ENCODE measurements at places on chromosomes 6 and 20. TPM values are rescaled to one million over a fixed set of nuclear protein-coding genes. Genes with fewer than 3 reads are reported as not detected.

DNA sequence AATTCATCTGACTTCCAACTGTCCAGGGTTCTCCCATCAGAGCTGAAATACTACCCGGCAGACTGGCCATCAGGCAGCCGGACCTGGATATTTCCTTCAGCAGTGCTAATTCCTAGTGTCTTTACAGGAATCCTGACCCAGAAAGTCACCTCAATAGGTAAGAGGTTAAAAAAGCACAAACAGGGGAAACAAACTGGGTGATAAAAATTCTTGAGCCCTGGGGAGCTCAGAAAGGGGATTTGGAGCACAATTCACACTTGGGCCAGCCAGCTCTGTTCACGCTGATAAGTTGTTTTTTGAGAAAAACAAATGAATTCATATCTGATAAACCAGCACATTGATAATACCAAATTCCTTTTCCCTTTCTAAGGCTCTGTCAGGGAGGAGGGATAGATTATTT, 104.0 kb downstream of the EDN1 start:
- H3K4me3 ChIP-seq: no peak overlapping the region
- H3K27ac ChIP-seq: no peak overlapping the region
- no peaks in the 10 kb centered on the region for H3K27me3 ChIP-seq
- DNase-seq: no peak

DNA sequence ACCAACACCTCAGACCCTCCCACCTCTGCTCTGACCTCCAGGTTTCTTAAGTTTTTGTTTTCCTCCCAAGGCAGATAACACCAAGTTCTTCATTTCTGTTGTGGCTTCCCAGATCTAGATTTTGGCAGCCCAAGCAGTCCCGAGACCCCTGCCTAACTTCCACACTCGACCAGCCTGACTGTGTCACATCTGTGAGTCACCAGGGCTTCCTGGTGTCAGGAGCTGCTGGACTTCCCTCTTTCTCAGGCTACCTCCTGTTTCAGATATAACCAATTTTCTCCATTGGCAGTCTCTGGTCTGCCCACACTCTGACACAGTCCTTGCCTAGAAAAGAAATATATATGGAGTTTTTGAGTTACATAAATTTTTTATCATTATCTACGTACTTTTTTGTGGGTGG, 46.1 kb upstream of the CCN6 start:
- no peak overlapping the region for H3K27ac ChIP-seq
- no peak for DNase-seq
- no peak overlapping the region for H3K4me3 ChIP-seq
- no peaks in the 10 kb centered on the region for H3K36me3 ChIP-seq
- no peaks in the 10 kb centered on the region for H3K27me3 ChIP-seq

GRCh38 chr6:159533568-159533967, 159.5 kb downstream of the SOD2 start:
- DNase-seq: no peak
- H3K36me3 ChIP-seq: no peaks in the 10 kb centered on the region
- no peak overlapping the region for H3K4me3 ChIP-seq
- no peaks in the 10 kb centered on the region for H3K27me3 ChIP-seq
- H3K4me1 ChIP-seq: no peaks in the 10 kb centered on the region
- H3K27ac ChIP-seq: no peak overlapping the region

GRCh38 chr6:33908025-33908424, 104.2 kb upstream of the MLN start:
- no peak overlapping the region for H3K27ac ChIP-seq
- peaks cover 5% of the 10 kb centered on the region for H3K27me3 ChIP-seq
- DNase-seq: no peak
- H3K4me3 ChIP-seq: no peak overlapping the region
- no peaks in the 10 kb centered on the region for H3K36me3 ChIP-seq
- H3K4me1 ChIP-seq: no peaks in the 10 kb centered on the region

- H3K4me3 ChIP-seq: no peak overlapping the region
- no peaks in the 10 kb centered on the region for H3K27me3 ChIP-seq
- no peak for DNase-seq
- H3K4me1 ChIP-seq: no peaks in the 10 kb centered on the region
- no peak overlapping the region for H3K27ac ChIP-seq
- H3K36me3 ChIP-seq: no peaks in the 10 kb centered on the region
Measured at GRCh38 chr6:156585859-156586258, 191.3 kb upstream of the ARID1B start.

- no peaks in the 10 kb centered on the region for H3K4me1 ChIP-seq
- no peak for DNase-seq
Measured at GRCh38 chr6:43274916-43275597, 23.0 kb upstream of the SLC22A7 start.

- H3K27me3 ChIP-seq: peaks cover 30% of the 10 kb centered on the region
- peak; percentile 48 for DNase-seq
- no peaks in the 10 kb centered on the region for H3K4me1 ChIP-seq
- H3K27ac ChIP-seq: peak within 1 kb of the TSS; percentile 50
Measured at GRCh38 chr6:116764961-116765841, at the start of gene FAM162B. FAM162B (minus strand) TSS chr6:116765719; CDS start chr6:116765576, 143 bp downstream.

DNA sequence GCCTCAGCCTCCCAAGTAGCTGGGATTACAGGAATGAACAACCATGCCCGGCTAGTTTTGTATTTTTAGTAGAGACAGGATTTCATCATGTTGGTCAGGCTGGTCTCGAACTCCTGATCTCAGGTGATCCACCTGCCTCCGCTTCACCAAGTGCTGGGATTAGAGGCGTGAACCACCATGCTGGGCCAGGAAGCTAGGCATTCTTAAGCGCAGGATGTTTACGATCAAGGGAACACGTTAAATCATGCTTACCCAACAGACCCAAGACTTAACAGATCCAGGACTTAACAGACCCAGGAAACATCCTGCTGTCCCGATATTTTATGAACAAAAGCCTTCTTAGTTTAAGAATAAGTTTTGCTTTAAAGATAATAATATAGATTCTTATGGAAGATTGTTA, 9.1 kb downstream of the PTGIS start:
- no peak for DNase-seq
- peaks cover 4% of the 10 kb centered on the region for H3K4me1 ChIP-seq
- H3K27me3 ChIP-seq: peaks cover 2% of the 10 kb centered on the region
- H3K27ac ChIP-seq: no peak overlapping the region
- H3K4me3 ChIP-seq: no peak overlapping the region

DNA sequence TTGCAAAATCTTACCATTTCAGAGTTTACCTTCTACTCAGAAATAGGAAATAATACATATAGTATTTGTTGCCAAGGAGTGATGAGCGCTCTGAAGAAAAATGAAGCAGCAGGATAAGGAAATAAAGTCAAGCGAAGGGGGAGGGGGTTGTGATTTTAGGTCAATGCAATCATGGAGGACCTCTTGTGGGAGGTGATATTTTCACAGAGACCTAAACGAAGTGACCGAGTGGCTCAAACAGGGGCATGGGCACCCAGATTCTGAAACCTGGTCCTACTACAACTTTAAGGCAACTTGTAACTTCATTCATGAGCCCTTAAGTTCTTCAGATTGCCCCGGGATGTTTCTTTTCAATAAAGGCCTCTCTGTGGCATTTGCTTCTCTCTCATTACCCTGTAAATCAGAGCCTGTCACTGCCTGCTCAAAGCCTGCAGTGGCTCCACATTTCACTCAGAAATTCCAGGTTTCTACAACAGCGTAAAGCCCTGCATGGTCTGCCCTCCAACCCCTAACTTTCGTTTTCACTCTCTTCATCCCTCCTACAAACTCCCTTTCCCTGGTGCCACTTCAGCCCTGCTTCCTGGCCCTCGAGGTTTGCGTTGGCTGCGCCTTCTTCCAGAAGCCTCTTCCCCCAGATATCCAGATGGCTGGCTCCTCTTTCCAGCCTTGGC, 162.7 kb downstream of the TBC1D7 start:
- H3K4me1 ChIP-seq: no peaks in the 10 kb centered on the region
- H3K36me3 ChIP-seq: no peaks in the 10 kb centered on the region
- no peak overlapping the region for H3K27ac ChIP-seq

DNA sequence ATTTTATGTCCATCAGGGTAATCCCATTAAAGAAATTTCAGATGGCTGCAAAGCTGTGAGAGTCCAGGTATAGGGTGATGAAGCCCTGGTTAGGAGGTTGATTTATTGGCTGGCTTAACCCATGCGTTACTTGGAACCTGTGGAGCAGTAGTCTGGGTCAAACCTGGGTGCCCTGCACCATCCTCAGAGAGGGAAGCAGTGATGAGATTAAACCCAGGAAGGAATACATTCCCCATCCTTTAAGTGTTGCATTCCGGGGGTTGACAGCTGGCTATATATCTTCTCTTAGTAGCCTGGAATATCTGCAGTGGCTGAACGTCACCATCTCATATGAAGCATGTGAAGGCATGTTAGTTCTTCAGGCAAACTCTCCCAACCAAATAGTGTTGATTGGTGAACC, 44.9 kb upstream of the JAG1 start:
- no peaks in the 10 kb centered on the region for H3K27me3 ChIP-seq
- H3K27ac ChIP-seq: no peak overlapping the region
- no peak overlapping the region for H3K4me3 ChIP-seq
- no peaks in the 10 kb centered on the region for H3K36me3 ChIP-seq

GRCh38 chr6:146444189-146444588, 99.4 kb upstream of the RAB32 start:
- no peaks in the 10 kb centered on the region for H3K36me3 ChIP-seq
- H3K4me1 ChIP-seq: no peaks in the 10 kb centered on the region
- H3K27ac ChIP-seq: no peak overlapping the region
- no peak overlapping the region for H3K4me3 ChIP-seq
- H3K27me3 ChIP-seq: no peaks in the 10 kb centered on the region

- H3K27ac ChIP-seq: peak within 1 kb of the TSS; percentile 97
- H3K36me3 ChIP-seq: peaks cover 2% of the 10 kb centered on the region
- H3K4me1 ChIP-seq: peaks cover 8% of the 10 kb centered on the region
- peak; percentile 95 for DNase-seq
- no peaks in the 10 kb centered on the region for H3K27me3 ChIP-seq
- H3K4me3 ChIP-seq: peak within 1 kb of the TSS; percentile 93
Measured at GRCh38 chr20:35277531-35278395, at the start of gene MMP24OS. MMP24OS (minus strand) TSS chr20:35278122; CDS start chr20:35277929, 193 bp downstream.

- no peaks in the 10 kb centered on the region for H3K4me1 ChIP-seq
- no peak overlapping the region for H3K27ac ChIP-seq
- H3K4me3 ChIP-seq: no peak overlapping the region
- H3K27me3 ChIP-seq: peaks cover 16% of the 10 kb centered on the region
- H3K36me3 ChIP-seq: no peaks in the 10 kb centered on the region
Measured at GRCh38 chr20:62736026-62736406, 27.4 kb downstream of the NTSR1 start.

GRCh38 chr20:50005471-50005981, 22.7 kb downstream of the SNAI1 start:
- no peaks in the 10 kb centered on the region for H3K27me3 ChIP-seq
- H3K4me1 ChIP-seq: peaks cover 12% of the 10 kb centered on the region
- H3K27ac ChIP-seq: no peak overlapping the region
- H3K36me3 ChIP-seq: no peaks in the 10 kb centered on the region
- no peak overlapping the region for H3K4me3 ChIP-seq
- no peak for DNase-seq

DNA sequence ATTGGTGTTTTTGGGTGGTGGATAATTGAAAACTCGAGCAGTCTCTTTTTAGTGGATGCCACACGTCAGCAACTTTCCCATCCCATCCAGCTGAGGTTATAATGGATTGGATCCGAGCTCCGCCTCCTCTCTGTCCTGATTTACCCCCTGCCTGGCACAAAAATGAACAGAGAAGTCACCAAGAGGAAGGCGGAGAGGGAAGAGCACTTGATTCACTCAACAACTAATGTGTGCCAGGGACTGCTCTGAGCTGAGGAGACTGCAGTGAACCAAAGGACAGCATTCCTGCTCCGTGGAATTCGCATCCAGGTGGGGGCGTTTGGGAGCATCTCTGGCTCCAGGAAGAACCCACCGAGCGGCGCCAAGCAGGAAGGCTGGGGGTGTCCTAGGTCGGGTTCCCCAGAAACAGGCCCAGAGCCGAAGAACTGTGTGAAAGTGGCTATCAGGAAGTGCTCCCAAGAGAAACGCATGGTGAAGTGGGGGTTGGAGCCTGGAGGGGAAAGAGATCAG, 95.8 kb upstream of the NAA20 start:
- DNase-seq: peak; percentile 21
- H3K4me3 ChIP-seq: peak overlapping the region; percentile 54
- H3K27me3 ChIP-seq: no peaks in the 10 kb centered on the region
- H3K36me3 ChIP-seq: no peaks in the 10 kb centered on the region
- H3K27ac ChIP-seq: peak overlapping the region; percentile 91

EPPIN gene
- total RNA-seq: not detected

GNAS-AS1 gene
- total RNA-seq: 0.26 TPM

CALHM6 gene
- total RNA-seq: 0.61 TPM

CST4 gene
- total RNA-seq: not detected

TP53TG5 gene
- total RNA-seq: 0.69 TPM

SLC24A3 gene
- 10.7 TPM for total RNA-seq

EPHA7 gene
- total RNA-seq: 0.32 TPM

TOX2 gene
- total RNA-seq: 0.38 TPM

CUL9 gene
- total RNA-seq: 6.5 TPM

SEMG1 gene
- total RNA-seq: not detected

Data from psoas muscle (tissue), 8 donors.